Activated T-helper 9 cell treated with anti-CD3 and anti-CD28 coated beads, Interleukin-2, amount 50 U/mL, for 16 hours (primary cell): ENCODE measurements at places on chromosomes 12 and 14.

- DNase-seq = no peak
Observed at GRCh38 chr12:52130711-52131110, 51.2 kb downstream of the SMIM41 start.

DNA sequence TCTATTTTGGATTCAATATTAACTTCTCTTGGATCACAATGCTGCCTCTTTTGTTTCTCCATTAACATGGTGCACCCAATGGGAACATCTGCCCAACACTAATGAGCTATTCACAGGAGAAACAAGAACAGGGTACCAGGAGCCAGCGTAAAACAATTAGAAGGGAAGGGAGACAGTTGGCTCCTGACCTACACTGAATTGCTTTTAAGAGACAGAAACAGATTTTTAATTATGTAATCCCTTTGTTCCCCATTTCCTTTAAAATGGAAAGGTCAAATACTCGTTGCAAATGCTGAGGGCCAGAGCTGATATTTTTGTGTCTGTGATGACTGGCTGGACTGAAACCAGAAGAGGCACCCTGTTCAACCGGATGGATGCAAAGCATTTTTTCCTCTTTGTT lies 108.3 kb downstream of the SEC23A start:
- no peak for DNase-seq

DNA sequence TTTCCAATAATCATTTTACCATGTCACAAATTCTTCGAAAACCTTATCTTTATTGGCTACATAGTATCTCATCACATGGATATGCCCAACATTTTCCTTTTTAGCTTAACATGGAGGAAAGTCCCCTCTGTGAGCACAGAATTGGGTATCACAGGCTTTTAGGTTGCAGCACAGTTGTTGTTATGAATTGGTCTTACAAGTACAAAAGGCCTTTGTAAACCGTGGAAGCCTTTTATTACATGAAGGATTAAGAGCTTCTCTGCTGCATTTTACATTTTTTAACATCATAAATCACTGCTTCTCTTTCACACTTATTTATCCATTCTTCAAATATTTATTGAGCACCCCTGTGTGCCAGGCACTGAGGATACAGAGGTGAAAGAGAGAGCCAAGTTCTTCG lies 26.2 kb downstream of the UBE3B start:
- DNase-seq = no peak

DNA sequence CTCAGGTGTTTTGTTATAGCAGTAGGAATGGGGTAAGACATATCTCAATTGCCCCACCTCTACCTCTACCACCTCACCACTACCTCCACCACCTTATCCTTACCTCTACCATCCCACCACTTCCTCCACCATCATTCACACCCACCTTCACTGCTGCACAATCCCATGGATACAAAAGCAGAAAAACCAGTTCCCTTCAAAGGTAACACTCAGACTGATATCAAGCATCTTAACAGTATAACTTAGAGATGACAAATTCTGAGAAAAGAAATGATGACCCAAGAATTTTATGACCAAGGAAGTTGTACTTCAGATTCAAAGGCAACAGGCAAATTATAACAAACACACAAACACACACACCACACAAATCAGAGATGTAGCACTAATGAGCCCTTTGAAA lies 189.4 kb downstream of the NUAK1 start:
- DNase-seq = no peak

DNA sequence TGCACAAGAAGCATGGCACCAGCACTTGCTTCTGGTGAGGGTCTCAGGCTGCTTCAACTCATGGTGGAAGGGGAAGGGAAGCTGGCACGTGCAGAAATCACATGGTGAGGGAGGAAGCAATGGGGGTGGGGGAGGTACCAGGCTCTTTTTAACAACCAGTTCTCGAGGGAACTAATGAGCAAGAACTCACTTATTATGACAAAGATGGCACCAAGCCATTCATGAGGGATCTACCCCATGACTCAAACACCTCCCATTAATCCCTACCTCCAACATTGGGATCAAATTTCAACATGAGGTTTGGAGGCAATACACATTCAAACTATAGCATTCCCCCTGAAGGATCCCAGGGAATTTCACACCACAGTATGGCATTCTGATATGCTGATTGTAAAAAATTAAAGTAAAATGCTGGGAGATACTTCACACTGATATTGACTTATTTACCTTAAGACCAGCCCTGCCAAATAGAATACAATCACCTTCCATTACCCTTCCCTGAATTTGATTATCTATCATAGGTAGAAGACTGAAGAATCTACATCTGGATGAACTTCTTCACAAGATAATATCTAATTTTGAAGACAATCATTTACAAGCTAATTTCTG lies 201.7 kb upstream of the PLXNC1 start:
- DNase-seq = no peak

GRCh38 chr14:91316761-91317160 lies 72.3 kb upstream of the GPR68 start:
- DNase-seq = no peak

DNA sequence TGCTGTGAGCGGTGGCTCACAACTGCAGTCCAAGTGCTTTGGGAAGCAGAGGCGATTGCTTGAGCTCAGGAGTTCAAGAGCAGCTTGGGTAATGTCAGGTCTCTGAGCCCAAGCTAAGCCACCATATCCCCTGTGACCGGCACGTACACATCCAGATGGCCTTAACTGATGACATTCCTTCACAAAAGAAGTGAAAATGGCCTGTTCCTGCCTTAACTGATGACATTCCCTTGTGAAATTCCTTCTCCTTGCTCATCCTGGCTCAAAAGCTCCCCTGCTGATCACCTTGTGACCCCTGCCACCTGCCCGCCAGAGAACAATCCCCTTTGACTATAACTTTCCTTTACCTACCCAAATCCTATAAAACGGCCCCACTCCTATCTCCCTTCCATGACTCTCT lies 48.6 kb downstream of the SLC25A47 start:
- DNase-seq = no peak

DNA sequence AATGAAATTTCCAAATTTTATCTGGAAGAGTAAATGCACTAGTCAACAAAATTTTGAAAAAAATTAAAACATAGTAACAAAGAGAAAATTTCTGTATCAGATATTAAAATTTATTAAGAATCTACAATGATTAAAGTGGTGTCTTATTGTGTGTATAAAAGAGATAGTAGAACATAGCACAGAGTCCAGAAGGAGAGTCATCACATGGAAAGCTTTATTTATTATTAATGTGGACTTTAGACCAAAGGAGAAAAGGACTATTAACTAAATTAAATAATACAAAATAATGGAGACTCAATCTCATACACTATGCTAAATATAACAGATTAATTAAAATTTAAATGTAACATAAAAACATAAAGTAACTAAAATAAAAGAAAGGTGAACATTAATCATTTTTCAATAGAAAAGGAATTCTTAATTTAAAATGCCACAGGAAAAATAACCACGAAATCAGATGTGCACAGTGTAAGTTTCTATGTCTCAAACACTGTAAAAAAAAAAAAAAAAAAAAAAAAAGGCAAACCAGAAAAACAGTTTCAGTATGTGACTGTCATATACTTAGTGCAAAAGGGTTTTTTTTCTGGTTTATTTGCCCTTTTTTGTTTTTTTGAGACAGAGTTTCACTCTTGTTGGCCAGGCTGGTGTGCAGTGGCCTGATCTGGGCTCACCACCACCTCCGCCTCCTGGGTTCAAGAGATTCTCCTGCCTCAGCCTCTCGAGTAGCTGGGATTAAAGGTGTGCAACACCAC lies 95.4 kb downstream of the MYF5 start:
- DNase-seq = no peak

DNA sequence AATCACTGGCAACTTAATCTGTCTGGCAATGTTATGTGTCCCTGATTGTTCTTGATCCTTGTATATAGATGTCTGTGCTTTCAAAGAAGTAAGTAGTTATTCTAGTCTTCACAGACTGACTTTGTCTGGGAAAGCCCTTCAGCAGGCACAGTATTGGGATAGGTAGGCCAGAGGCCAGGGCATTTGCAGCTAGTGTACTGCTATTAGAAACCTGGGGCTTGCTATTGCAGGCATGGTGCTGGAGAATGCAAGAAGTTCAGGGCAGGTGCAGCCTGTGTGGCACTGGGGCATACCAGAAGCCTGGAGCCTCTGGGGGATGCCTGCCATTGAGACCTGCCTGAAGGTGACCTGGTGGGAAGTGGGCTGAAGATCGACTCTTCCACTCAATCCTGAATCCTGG lies 96.3 kb downstream of the TMTC3 start:
- no peak for DNase-seq

DNA sequence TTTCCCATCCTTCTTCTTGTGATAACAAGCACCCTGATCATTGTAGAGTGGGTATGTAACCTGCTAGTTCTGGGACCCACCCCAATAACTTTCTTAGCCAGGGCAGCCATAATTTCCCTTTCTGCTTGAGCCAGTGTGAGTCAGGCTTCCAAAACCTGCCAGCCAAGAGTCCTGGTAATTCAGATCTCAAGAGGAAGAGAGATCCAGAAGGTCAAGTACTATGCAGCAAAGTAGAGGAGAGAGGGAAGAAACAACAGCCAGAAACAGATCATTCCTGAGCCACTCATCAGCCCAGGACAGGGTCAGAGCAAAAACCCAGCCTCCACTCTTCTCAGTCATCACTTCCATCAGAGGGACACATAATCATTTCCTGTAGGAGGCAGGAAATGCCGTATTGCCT lies 182.0 kb downstream of the DICER1 start:
- no peak for DNase-seq

DNA sequence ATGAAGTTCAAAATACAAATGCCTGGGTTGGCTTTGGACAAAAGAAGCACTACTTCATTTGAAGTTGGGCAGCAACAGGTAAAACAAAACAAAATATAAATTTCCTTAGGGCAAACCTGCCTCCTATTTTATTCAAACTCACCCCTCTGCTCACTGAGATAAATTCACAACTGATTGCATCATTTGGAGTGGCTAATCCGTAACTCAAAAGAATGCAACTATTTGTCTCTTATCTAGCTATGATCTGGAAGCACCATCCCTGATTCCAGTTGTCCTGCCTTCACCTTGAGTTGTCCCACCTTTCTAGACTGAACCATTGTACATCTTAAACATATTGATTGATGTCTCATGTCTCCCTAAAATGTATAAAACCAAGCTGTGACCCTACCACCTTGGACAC lies 145.0 kb downstream of the CCER1 start:
- no peak for DNase-seq

DNA sequence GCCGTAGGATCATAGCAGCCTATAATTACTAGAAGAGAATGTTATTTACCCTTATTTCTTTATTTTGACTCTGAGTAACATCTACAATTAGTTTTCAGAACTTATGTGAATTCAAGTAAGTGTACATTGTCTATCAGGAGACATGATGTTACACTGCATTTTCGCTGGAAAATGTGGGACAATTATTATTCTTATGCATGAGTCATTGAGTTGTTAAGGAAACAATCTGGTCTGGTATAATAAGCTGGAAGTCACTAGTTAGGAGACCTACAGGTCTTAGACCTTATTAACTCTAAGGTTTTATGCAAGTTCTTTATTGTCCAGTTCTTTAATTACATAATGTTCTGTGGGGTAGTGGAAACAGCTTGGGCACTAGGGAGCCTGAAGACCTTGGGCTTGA lies 5.8 kb downstream of the KTN1 start:
- no peak for DNase-seq

- DNase-seq = no peak
Observed at GRCh38 chr14:63460680-63461369, 82.4 kb downstream of the PPP2R5E start.

DNA sequence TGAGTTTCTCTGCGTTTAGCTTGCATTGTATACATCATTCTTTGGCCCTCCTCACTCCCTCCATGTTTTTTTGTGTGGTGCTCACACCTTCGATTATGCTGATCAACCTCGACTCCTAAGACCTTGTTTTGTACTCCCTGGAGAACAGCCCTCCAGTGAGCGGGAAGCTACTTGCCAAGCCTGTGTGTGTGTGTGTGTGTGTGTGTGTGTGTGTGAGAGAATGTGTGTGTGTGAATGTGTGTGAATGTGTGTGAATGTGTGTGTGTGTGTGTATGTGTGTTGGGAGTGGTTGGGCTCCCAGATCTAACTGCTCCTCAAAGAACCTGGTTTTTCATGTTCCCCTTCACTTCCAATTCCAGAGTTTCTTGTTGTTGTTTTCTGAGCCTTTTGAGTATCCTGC lies 6.0 kb downstream of the NYNRIN start:
- no peak for DNase-seq

GRCh38 chr12:77610446-77610845 lies 220.2 kb upstream of the NAV3 start:
- DNase-seq = no peak

DNA sequence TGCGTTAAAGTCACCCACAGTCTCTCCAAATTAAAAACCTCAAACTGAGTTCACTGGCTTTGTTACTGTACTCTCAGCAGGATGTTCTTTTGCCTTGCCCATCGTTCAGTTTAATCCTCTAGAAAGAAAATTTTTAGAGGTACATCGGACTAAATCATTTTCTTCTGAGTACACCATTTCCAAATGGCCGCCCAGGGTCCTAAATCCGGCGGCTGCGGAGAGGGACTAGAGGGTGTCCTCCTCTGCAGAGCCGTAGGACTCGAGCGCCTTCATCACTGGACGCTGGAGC lies 1.4 kb downstream of the LIN7A start:
- DNase-seq = no peak

- no peak for DNase-seq
Observed at GRCh38 chr12:49305762-49306510, 11.0 kb downstream of the PRPH start.

GRCh38 chr12:89307474-89308253 lies 44.6 kb downstream of the DUSP6 start:
- DNase-seq = no peak

DNA sequence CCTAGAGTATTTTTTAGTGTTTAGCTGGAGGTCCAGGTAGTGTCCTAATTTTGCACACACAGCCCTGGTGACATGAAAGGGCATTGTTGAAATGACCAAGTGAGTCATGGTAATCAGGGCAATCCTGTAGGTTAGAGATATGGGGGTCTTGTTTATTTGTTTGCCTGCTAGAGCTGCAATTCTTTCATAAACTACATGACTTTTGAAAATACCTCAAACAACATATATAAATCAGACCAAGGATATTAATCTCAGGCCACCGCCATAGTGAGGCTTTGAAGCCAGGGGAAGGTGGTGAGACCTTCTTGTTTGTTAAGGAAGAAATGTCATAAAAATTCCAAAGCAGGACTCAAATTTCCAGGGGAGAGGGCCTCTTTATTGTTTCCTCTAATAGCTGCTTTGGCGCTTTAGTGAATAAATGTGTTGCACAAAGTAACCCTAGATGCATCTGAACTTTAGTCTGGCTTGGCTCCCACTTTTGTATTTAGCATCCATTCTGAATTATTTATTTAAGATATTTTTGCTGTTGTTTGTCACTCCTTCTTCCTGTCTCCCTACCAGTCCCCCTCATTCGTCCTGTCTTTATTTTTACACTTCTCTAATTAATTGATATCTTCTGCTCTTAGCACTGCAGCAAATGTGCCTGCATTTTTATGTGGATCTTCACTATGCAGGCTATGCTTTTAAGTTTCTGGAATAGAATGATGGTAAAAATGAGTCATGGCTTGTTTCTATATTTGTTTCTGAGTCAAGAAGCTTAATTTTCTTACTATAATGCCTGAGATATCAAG lies 430.3 kb downstream of the RAD51B start:
- no peak for DNase-seq
